Bronchial epithelial cell (primary cell): ENCODE measurements at places on chromosomes 5 and 9.
A peak's percentile ranks its signal among the peaks of the same experiment; 100 is the strongest.

- no peak for DNase-seq
Observed at GRCh38 chr5:165781738-165782137, 2276.3 kb downstream of the MAT2B start.

- DNase-seq, result no peak
Observed at GRCh38 chr9:616694-617093, 224.8 kb upstream of the DMRT1 start.

GRCh38 chr5:152501294-152501693 is 96.2 kb upstream of the NMUR2 start:
- no peak for DNase-seq

DNA sequence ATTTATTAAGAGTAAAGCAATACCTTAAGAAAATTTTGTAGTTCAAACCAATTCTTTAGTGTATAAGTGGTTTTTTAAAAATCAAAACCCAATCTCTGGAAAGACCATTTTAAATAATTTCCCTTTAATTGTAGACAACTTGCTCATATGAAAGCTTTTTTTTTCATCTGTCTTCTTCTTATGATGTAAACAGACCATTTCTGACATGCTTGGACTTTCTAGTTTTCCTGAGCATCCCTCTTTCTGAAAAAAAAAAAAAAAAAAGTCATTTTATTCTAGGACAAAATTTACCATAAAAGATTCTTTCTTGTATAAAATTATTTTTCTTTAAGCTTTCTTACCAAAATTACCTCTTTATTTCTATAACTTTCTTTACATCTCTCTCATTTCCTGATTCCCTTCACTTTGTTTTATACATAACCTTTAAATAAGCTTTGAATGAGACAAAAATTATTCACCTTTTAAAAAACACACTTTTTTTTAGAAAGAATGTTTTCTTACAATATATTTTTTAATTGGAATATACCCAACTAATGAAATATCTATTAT is 67.5 kb downstream of the COL15A1 start:
- DNase-seq, result peak; percentile 15

DNA sequence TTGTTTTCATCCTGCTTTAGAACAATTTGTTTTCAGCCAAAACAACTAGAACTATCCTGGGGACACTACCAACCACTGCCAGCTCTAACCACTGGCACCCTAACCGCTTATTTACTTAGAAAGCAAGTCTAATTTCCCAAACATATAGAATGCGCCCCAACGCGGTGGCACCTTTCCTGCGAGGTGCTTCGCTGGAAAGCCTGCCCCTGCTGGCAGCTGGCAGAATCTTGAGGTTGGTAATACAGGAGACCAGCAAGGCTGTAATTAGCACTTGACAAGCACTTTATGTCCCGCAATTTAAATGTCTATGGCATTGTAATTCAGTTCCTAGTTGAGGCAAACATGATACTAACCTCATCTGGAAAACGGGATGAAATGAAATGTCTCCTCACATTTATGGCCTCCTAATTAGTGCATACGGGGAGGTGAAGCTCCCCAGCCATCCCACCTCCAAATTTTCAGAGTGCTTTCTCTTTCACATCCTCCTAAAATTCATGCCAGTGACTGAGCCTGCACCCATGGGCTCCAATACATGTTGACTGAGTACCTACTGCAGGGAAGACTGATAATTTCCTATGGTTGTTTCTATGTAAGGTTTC is 30.4 kb downstream of the GABBR2 start:
- DNase-seq, result peak; percentile 30

- no peak for DNase-seq
Observed at GRCh38 chr9:120080849-120081248, 499.1 kb downstream of the CDK5RAP2 start.

DNA sequence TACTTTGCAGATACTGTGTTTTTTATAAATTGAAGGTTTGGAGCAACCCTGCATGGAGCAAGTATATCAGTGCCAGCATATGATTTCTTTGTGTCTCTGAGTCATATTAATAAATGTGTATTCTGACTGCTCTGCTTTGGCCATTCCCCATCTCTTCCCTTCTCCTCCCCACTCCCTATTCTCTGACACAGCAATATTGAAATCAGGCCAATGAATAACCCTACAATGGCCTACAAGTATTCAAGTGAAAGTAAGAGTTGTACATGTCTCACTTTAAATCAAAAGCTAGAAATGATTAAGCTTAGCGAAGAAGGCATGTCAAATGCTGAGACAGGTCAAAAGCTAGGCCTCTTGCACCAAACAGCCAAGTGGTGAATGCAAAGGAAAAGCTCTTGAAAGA is 82.2 kb upstream of the TLX3 start:
- no peak for DNase-seq

DNA sequence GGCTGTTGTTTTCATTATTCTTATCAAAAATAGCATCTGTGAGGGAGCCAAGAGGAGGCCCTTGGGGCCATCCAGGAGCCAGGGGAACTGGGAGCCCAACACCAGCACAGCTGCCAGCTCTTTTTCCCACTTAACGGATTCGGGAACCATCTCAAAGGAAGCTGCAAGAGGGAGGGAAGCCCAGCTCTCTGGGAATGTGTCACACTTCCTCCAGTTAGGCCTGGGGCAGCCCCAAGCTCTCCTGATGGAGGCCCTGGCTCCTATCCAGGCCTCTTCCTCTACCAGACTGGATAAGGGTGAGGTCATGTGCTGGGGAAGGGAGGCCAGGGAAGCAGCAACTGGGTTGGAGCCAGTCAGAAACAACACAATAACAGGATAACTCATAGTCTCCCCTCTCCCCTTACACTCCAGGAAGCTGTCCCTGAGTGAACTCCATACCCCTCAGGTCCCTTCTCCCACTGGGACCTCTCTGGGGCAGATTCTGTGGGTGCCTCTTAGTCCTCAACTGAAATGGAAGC is 12.7 kb downstream of the CSF2 start:
- peak; percentile 94 for DNase-seq

GRCh38 chr9:15187589-15187988 is 119.4 kb downstream of the TTC39B start:
- DNase-seq, result no peak

- DNase-seq, result peak; percentile 23
Observed at GRCh38 chr5:164175083-164175482, 669.7 kb downstream of the MAT2B start.

GRCh38 chr9:98402019-98402840 is 146.8 kb upstream of the TBC1D2 start:
- no peak for DNase-seq

GRCh38 chr5:181204113-181204825 is 727 bp downstream of the TRIM7 start:
- no peak for DNase-seq

DNA sequence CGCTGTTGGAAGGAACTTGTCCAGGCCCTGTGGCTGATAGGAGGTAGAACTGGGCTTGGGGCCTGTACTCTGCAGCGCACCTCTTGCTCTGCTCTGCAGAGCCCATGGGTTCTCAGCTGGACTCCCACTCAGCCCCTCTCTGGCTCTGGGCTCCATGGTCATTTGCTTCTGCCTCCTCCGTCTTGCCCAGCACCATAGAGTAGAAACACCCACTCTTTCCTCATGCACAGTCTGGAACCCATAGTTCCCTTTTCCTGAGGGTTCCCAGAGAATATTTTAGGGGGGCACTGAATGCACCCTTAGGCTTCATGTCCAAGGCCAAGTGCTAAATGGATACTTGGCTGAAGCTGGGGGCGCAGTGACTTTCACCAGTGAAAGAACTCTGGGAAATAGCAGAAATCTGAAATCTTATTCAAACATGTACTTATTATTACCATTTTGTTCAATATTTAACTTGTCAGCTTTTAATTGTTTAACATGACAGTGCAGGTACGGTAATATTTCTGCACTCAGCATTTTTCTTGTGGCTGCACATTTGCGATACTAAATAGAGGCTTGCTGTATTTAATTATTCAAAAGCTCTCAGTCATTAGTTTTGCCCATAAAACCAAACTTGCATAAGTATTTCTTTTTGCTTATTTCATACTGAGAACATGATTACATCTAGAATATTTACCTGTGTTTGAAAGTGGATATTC is 31.5 kb downstream of the GALNT12 start:
- DNase-seq, result no peak

GRCh38 chr9:123548741-123549545 is 192.9 kb downstream of the CRB2 start:
- DNase-seq, result no peak

DNA sequence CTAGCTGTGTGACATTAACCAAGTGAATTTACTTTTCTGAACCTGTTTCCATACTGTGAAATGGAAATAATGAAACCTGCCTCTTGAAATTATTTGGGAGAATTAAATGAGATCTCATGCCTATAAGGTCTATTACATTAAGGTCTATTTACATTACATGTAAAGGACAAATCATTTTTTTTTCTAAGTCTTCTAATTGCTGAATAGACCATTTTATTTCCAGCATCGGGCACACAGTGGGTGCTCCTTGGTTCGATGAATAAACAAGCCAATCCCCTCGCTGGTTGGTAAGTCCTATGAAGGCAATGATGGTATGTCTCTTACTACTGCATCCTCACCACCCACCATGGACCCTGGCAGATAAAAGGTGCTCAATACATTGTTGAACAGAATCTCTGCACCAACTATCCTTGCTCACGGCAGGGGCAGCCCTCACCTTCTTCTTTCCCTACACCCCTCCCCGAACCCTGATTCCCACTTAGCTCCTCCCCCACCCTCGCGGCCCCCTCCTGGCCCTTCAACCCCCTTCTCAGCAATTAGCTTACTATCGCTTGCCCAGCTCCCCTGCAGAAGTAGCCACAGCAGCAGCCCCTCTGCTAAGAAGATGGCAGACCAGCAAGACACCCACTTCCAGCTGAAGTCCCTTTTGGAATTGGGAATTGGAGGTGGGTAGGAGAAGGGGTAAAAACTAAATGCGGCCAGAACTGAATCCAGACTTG is 3.0 kb downstream of the PCDH1 start:
- no peak for DNase-seq

DNA sequence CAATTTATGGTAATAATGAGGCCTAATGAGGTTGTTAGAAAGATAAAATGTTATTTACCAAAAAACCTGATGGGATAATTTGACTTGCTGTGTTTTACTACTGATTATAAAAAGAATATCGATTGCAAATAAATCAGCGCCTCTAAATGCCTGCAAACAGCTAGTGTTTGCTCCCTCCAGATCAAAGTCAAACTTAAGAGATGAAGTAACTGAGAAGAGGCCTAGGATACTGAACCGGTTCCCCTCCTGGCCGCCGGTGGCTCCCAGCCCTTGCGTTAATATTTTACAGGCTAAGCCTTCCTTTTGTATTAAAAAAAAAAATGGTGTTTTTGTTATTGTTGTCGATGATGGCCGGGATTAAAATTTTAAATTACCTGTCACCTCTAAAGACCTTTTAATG is 2.6 kb downstream of the IRX1 start:
- DNase-seq, result no peak

GRCh38 chr9:121809356-121810050 is 158.1 kb downstream of the DAB2IP start:
- no peak for DNase-seq

- peak; percentile 71 for DNase-seq
Observed at GRCh38 chr5:65161655-65162054, 320.1 kb downstream of the ADAMTS6 start.

DNA sequence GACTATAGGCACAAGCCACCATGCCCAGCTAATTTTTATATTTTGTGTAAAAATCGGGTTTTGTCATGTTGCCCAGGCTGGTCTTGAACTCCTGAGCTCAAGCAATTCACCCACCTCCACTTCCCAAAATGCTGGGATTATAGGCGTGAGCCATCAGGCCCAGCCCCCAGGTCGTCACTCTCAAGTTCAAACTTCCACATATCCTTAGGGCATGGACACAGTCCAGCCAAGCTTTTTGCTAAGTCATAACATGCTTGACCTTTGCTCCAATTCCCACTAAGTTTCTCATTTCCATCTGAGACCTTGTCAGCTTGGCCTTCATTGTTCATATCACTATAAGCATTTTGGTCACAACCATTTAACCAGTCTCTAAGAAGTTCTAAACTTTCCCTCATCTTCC is 43.9 kb upstream of the ARAP3 start:
- no peak for DNase-seq

DNA sequence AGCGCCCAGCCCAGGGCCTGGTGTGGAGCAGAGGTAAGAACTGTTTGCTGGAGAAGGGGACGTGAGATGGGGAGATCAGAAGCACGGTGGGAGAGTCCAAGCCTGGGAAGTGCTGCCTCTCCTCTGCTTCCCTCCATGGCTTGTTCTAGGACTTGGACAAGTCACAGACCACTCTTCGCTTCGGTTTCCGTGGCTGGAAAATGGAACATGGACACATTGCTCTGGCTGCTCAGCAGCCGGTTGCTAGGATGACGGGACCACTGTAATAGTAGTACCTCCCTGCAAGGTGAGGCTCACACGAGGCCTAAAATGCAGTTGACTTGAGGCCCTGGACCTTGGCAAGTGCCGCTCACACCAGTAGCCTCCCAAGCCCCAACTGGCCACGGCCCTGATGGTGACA is 175.8 kb upstream of the FSTL4 start:
- no peak for DNase-seq

DNA sequence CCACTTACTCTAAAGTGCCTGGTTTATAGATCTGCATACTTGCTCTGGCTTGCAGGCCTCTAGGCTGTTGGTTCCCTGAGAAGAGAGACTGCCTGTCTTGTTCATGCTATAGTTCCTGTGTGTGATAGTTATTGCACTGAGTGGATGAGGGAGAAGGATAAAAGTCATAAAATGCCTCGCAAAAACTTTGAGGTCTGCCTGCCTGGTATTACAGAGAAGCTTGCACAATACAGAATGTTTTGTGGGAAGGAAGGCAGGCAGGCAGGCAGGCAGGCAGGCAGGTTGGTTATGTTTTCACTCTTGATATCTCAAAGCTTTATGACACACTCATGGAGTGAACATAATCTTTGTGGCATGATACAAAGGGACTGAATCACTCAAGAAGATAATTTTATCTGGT is 287.1 kb downstream of the SLIT3 start:
- peak; percentile 49 for DNase-seq

DNA sequence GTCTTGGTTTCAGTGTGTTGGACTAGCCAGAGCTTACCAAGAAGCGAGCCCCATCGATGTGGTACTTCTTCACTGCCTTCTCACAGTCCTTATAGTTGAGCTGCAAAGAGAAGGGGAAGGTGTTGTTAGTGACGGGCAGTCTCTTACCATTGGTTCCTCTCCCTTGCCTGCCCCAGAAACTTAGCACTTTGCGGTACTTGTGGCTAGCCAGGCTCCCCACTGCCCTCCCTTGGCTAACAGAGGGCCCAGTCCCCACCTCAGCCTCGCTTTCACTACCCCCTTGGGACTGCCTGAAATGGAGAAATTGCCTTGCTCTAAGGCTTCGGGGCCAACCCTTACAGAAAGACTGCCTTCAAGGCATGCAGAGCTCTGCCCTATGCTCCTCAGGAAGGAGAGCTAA is 4.3 kb downstream of the LCP2 start:
- DNase-seq, result no peak

GRCh38 chr9:137660144-137660543 is 41.3 kb downstream of the EHMT1 start:
- DNase-seq, result no peak

DNA sequence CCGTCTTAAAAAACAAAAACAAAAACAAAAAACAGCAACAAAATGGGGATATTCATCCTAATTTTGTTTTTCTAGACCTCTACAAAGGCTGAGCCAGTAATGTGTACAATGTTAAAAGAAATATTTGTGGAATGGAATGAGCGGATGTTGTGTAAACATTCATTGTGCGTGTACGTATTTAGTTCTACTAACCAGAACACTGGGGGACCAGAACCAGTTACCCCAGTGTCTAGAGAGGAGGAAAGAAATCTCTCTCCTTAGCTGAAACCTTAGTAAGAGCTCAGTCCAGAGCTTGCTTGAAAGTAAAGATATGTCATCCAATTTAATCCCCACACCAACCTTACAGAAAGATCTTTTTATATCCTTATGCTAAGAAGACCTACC is 106.7 kb upstream of the CPEB4 start:
- DNase-seq, result no peak
